ENCODE measurements at places on chromosomes 4 and X. TPM values are rescaled to one million over a fixed set of nuclear protein-coding genes. Genes with fewer than 3 reads are reported as not detected.

- DNase-seq, result no peak
These were observed 26.1 kb upstream of the CFAP299 start for GRCh38 chr4:80309294-80310004.

- DNase-seq, result peak; percentile 17
These were observed 137.0 kb downstream of the RBM47 start for GRCh38 chr4:40492691-40493090.

- peak; percentile 52 for DNase-seq
These were observed 7.7 kb downstream of the CCNQ start for GRCh38 chrX:153590961-153591956.

DNA sequence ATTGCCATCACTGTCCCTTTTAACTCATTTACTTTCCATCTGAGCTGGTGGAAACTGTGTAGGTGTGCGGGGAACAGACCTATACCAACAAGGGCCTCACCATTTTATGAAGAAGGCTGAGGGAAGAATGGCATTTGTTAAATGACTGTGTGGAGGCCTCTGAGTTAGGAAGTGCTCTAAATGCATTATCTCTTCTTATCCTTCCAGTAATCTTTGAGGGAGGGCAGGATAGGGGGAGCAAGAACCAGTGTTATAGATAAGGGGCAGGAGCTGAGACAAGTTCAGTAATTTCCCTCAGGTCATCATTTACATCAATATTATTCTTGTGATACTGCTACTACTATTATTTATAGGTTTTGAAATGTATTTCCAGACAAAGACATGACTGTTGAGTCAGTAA lies 122.4 kb upstream of the PDLIM3 start:
- DNase-seq, result no peak

GRCh38 chr4:74930162-74930561 lies 2.8 kb upstream of the PARM1 start:
- no peak for DNase-seq

DNA sequence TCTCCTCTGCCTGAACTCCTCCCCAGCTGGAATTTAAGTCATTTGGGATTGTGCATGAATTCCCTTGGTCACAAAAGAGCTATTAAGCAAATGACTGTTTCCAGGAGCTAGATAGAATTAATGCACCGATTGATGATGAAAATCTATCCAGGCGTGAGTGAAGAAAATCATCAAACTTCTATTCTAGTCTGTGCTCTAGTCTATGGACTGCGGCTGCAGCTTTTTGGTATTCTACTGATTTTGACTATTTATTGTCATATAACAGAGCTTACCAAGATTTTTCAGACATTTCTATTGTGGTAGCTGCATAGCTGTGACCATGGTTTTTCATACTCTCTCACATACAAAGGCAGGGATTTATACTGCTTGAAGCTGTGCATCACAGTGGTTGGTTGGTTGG lies 403.8 kb downstream of the FSTL5 start:
- no peak for DNase-seq

DNA sequence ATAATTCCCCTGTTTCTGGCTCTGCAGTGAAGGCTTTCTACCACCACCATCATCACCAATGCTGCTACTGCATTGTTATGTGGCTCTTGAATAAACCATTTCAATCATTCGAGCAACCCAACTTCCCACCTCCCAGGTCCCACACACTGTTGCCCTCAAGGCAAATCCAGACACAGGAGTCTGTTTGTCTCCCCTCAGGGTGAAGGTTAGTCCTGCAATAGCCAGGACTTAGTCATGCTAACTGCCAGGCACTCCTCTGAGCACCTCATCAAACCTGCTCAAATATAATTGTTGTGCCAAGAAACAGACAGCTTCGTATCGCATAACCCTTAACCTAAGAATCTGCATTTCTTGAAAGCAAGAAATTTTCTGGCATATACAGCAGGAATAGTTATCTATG lies 213.2 kb downstream of the KDR start:
- DNase-seq, result no peak

- DNase-seq, result no peak
These were observed 242.7 kb downstream of the BCOR start for GRCh38 chrX:39854772-39855747.

DNA sequence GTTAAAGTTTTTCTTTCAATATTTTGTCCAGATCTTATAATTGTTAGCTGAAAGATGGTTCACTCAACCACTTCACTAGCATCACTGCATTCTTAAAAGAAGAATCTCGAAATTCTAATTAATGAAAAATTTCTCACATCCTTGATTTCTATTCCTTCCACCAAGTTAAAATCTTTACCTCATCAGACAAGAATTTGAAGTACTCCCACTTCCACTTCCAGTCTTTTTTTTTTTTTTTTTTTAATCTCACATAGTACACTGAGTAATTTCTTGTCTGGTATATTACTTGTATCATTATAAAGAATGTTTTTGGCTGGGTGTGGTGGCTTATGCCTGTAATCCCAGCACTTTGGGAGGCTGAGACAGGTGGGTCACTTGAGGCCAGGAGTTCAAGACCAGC lies 73.2 kb downstream of the FBXW7 start:
- DNase-seq, result no peak

- no peak for DNase-seq
These were observed 13.8 kb downstream of the TLR10 start for GRCh38 chr4:38768968-38769394.

DNA sequence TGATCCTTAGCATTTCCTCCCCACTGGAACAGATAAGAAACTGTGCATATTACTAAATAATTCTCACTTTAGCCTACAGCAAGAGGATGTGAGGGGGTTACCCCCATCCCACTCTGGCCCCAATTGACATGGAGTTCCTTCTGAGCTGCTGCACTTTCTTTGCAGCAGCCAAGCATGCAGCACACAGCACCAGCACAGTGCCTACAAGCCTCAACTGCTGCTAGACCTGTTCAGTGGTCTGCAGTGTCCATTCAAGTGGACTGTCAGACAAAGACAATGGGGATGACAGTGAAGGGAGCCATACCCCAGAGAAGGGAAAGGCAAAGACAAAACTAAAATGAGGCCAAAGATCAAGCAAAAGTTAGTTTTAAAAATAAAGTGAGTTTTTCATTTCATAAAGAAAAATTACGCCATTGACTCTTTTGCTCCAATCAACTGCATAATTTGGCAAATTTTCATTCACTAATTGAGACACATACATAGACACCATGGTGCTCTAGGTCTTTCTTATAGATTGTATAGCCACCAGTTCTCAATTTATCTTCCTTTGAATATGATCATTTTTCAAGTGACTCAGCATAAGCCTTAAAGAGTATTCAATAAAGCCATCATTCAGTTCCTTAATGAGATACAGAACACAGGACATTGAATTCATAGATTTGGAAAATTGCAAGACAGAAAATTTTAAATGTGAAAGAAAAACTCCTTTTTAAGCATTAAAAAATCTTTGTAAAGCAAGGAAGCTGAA lies 410.6 kb downstream of the HNRNPD start:
- no peak for DNase-seq

DNA sequence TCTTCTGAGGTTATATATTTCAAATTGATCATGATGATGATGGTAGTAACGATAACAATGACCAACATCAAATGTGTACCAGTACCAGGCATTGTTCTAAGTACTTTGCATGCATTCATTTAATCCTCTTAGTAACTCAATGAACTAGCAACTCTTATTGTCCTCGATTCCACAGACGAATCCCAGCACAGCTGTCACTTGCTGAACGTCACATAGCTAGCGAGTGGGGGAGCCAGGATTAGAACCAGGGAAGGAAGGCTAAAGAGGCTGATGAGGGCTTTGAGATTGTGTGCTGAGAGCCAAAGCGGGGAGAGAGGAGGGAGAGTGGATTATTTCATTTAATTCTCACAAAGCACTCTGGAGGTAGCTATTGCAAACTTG lies 103.6 kb downstream of the PHOX2B start:
- no peak for DNase-seq

GRCh38 chr4:173827707-173828106 lies 297.7 kb upstream of the HAND2 start:
- DNase-seq, result no peak

DNA sequence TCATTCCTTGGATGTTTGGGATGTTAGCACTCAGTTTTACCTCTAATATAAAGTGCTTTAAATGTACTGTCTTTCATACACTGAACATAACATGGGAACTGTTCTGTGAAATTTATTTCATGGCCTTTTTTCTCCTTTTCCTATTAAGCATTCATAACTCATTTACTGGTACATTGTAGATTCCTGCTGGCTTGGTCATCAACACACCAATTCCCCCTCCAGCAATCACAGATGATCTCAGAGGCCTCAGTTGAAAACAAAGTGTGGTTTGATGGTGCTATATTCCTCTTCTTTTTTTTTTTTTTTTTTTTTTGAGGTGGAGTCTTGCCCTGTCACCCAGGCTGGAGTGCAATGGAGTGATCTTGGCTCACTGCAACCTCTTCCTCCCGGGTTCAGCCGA lies 61.9 kb upstream of the FAM47B start:
- DNase-seq, result no peak

- DNase-seq, result no peak
These were observed 50.6 kb downstream of the TENM3 start for GRCh38 chr4:182293691-182294255.

GRCh38 chr4:186553717-186554116 lies 1.6 kb downstream of the MTNR1A start:
- DNase-seq, result peak; percentile 56

The CXorf65 gene
- total RNA-seq, result not detected

The DMD gene
- 7.3 TPM for total RNA-seq

The CCDC110 gene
- total RNA-seq, result 3.6 TPM

The CCDC149 gene
- 13.3 TPM for total RNA-seq

The CAPN6 gene
- 4.7 TPM for total RNA-seq

The KLKB1 gene
- total RNA-seq, result 0.27 TPM

The ZAR1 gene
- total RNA-seq, result not detected

The GLRA2 gene
- total RNA-seq, result 0.35 TPM

The SRP72 gene
- 74.4 TPM for total RNA-seq

The APLN gene
- 0.15 TPM for total RNA-seq

The UGT2A3 gene
- 135 TPM for total RNA-seq

The ZNF185 gene
- total RNA-seq, result 4.5 TPM

The MTHFD2L gene
- total RNA-seq, result 12.6 TPM

The F8A2 gene
- total RNA-seq, result not detected
